ENCODE measurements at places on chromosomes 7 and 10.

DNA sequence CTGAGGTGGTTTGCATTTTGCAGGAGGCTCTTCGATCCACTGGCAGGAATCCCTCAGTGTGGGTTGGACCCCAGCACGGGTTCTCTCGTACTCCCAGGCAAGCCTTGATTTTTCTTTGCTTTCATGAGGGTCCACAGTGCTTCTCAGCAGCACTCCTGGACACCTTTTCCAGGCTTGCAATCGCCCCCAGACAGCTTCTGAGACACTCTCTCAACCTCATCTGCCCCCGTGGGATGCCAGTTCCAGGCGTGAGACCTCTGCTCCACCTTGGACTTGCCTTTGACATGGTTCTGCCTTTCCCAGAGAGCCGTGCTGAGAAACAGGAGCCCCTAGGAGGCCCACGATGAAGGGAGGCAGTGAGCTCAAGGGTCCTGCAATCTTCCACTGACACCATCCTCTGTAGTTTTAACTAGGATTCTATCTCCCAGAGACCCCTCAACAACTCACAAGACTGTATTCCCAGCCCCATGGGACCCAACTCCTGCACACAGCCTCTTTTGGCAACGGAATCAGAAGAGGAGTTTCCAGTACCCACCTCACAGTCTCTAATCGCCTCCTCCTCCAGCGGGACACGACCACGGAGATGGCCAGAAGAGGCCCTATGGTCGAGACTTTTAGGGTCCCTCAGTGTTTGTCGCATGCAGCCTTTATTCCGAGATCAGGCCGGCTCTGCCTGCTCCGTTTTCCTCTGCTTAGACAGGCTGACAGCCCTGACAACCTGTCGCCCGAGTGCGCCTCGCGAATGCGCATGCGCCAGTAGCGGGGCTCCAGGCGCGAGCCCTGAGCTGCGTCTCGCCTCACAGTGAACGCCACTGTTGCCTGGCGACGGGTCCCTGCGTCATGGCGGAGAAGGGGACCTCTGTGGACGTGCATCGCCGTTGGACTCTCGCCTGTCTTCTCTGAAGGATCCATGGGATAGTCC is 26.0 kb upstream of the ZNF273 start:
- DNase-seq, result no peak

- no peak for DNase-seq
These were observed 28.0 kb upstream of the COMTD1 start for GRCh38 chr10:75263806-75264205.

- peak; percentile 89 for DNase-seq
These were observed 100.6 kb downstream of the FAM204A start for GRCh38 chr10:118241229-118242137.

DNA sequence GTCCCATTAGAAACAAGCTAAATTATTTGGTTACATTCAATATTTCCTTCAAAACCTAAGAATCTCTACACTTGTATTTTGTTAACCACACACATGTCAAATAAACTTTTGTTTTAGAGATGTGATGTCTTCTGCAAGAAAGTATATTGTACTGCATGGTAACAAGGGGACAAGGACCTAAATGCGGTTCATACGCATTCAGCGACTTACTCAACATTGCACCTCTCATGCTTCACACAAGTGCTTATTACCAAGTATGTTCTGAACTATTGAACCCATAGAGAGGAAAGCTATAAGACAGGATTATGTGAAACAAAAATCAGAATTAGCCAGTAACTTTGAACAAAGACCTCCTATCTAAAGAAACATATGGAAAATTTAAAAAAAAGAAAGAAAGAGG is 68.3 kb downstream of the CREB5 start:
- no peak for DNase-seq

GRCh38 chr10:123635745-123636144 is 30.4 kb upstream of the GPR26 start:
- no peak for DNase-seq

DNA sequence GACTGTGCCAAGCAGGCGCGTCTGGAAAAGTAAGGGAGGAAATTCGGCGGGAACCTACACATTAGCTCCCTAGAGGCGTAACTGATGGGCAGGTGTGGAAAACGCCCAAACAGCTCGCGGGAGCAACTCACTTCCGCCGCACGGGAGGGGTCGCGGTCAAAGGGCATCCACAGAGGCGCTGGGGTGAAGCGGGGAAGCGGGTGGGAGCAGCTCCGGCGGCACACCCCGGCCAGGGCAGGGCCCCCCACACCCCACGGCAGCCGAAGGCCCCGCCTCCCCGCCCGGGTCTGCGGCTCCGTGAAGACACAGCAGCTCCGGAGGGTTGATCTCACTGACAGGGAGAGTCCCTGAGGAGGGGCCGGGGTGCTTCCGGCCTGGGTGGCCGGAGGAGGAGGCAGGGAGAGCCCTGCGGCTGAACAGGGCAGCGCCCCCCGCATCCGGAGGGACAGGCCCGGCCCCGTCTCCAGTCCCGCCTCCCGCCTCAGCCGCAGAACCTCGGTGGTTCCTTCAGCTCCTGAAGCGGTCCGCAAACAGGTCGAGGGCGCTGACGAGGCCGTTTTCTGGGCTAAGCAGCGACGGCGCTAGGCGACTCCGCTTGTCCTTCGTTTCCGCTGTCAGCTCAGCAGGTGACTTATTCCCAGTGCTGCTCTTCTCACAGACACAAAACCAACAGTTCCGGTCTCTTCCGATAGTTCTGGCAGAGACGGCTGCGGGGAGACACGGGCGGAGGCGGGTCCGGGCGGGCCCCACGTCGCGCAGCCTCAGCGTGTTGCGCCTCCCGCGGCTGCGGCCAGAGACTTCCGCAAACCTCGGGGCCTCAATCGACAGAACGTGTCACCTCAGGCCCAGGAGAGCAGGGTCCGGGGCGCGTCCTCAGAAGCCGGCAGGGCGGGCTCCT is 276.1 kb downstream of the DNAJB6 start:
- DNase-seq, result no peak

- no peak for DNase-seq
These were observed 120.8 kb downstream of the DNAJB6 start for GRCh38 chr7:157457355-157458253.

DNA sequence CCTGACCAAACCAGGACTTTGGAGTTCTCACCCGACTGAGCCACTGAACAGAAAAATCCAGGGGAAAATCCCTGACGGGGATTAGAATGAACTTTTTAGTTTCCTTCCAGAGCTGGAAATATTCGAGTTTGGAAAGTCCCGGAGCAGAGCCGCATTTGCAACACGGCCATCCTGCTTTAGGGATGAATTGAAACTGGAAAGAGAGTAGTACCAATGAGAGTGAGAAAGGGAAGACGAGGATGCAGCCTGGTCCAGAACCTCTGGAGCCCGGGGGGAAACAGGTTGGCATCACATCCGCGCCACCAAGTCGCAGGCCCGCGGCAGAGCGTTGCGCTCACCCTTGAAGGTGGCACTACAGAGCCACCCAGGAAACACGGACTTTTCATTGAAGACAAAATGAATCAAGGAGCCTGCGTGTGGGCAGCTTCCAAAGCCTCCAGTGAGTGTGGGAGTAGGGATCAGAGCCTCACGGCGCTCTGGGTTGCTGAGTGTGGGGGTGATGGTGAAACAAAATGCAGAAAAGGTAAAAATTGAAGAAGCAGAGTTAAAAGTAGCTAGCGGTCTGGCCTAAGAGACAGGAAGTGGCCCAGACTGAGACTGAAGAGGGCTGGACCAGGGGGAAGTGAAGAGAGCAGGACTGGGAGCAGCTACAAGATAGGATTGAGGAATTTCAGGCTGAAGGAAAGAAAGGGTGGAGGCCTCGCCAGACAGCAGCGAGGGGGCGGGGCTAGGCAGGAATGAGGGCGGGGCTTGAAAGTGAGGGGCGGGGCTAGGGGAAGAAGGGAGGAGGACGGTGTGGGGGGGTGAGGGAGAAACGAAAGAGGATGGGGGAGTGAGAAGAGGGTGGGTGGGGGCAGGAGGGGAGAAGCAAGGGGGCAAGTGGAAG is 1.8 kb downstream of the SMURF1 start:
- DNase-seq, result peak; percentile 46

- DNase-seq, result no peak
These were observed 354.7 kb downstream of the HGF start for GRCh38 chr7:81415181-81415580.

DNA sequence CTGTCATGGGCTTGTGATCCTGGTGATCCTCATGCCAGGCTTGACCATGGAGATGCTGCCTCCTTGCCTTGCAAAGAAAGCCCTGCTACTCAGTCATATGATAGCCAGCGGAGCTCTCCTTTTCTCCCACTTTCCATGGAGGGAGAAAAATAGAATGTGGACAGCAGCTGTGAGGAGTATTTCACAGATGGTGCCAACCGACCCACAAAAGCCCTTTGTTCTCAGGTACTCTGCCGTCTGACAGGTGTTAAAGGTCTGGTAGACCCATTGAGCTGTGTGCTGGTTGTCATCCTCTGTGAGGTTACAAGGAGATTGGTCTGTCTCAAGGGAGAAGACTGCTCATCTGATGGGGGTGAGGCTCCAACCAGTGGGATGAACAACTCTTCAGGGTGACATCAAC is 29.5 kb upstream of the COBL start:
- no peak for DNase-seq

DNA sequence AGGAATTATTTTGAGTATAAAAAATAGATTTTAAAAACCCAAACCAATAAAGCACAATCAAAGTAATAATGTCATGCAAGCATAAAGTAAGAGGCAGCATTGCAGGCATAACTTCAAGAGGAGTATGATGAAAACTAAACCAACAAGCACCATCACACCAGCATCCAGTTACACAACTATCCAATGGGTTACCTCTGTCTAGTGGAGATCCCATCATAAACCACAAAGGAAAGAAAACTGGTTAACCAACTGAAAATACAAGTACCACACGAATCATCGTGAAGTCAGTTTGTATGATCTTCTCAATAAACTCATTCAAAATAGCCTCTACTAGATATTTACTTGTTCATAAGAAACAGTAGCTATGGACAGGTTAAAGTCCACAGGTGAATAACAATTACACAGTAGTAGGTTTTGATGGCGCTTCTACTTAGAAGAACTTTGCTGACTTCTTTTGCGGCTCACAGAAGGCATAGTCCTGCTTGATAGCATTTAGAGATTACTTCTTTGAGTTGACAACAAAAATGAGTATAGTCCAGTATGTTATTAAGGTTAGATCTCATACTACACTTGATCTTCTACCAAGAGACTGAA is 116.6 kb downstream of the MICU1 start:
- DNase-seq, result no peak

DNA sequence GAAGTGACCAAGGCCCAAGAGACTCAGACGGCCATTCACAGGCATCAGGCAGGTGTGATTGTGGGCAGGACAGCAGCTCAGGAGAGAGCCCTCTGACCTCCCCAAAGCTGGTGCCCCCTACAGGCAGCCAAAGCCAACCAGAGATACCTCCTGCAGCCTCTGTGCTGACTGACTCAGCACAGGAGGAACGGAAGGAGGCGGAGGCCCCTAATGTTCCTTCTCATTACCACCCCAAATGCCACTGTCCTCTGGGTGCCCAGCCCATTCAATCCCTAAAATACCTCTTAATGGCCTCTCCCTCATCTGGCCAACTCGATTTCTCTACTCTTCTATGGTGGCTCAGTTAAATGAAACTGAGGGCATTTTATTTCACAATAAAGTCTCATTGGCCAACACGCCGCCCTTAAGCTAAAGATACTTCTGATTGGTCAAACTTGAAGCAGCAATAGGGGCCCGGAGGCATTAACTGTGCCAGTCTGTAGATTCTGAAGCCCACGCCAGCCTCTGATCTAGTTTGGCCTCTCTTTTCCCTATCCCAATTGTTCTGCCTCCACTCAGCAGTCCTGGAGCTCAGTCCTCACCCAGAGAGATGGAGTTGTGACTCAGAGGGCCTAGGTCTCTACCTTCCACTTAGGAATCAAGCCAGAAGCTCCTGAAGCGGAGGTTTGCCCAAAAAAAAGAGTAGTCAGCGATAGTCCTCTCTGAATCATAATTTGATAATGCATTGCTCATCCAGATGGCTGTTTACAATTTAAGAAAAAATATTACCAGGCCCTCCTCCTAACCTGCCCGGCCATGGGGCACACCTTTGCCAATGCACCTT is 1.2 kb downstream of the CYREN start:
- DNase-seq, result no peak

GRCh38 chr10:102677331-102678067 is 33.2 kb downstream of the TRIM8 start:
- DNase-seq, result no peak

DNA sequence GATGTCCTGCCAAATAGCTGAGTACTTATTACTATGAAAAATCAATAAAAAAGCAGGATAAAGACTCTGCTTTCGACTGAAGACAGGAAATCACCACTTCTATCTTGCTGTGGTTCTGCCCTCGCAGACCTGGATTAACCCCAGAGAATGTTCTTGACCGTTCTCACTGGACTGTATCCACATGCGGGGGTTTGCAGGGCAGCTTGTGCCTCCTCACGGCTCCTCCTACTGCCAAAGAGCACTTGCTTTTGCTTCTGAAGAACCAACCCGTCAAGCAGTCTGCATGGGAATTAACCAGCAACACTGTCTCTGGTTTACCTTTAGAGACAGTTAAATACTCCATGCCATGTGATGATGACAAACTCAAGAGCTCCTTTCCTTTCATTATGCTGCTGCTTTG is 184.0 kb downstream of the GFRA1 start:
- no peak for DNase-seq

DNA sequence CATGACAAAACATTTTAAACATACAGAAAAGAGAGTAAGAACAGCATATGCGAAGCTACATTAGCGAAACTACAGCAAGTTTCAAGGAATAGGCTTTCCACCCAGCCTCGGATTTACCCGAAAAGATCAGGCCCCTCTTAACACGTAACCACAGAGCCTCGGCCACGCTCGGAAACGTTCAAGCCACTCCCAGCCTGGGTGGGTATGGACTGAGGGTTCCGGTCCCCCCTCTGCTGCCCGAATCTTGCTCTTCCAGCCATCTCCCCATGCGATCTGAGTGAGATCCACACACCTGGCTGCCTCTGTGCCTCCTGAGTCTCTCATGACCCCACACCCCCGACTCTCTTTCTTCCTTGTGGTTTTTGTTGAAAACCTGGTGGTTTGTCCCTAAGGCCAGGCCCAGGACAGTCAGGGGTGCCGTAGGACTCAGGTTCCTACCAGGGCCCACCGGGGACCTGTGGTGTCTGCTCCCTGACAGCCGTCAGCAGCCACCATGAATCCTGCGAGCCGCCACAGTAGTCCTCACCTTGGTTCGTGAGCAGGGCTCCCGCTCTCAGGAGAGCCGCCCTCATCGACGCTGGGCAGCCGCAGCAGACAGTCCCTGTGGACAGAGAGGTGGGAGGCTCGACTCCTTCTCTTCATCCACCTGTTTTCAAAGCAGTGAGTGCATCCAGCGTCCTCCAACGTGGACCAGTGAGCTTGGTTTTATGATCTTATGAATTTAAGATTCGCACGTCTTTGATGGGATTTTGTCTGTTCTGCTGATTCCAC is 18.5 kb downstream of the KNDC1 start:
- DNase-seq, result no peak

- DNase-seq, result no peak
These were observed 579 bp downstream of the IDI1 start for GRCh38 chr10:1048349-1048731.

DNA sequence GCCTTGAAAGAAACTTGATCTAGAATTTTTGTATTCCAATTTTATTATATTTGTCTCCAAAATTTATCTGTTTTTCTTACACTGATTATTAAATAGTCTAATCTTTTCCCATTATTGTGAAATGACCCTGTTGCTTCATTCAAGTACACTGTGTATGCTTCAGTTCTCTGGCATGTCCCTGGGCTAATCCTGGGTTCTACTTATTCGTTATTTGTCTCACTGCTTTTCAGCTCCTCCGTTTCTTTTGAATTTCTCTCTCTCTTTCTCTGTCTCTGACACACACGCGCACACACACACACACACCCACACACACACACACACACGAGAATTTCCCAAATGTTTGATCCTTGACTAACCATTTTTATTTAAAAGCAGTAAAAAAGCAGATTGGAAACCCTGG is 768.6 kb downstream of the NRG3 start:
- no peak for DNase-seq

GRCh38 chr7:27160546-27161213 is 4.2 kb upstream of the HOXA7 start:
- peak; percentile 86 for DNase-seq

Data from omental fat pad (tissue), 4 donors.